Natural killer cell treated with Interleukin-12 subunit alpha and Interleukin-12 subunit beta and Interleukin-15 and Interleukin-18, amount 100 ng/mL, for 72 hours (primary cell): ENCODE measurements at places on chromosomes 1 and 21. TPM values are rescaled to one million over a fixed set of nuclear protein-coding genes. Genes with fewer than 3 reads are reported as not detected.

Gene AMY2B
- total RNA-seq: 4.2 TPM

Gene KTI12
- 17.6 TPM for total RNA-seq

Gene OR2M3
- total RNA-seq: not detected

Gene SLC1A7
- 0.29 TPM for total RNA-seq

Gene PPIAL4G
- 0.24 TPM for total RNA-seq

Gene DTL
- 90.3 TPM for total RNA-seq

Gene CELA2B
- not detected for total RNA-seq

Gene PLXNA2
- total RNA-seq: 1.1 TPM

Gene SELE
- total RNA-seq: not detected

Gene DYNLT5
- total RNA-seq: not detected

Gene CHRM3
- total RNA-seq: not detected

Gene CLCNKA
- total RNA-seq: not detected

Gene NBPF1
- total RNA-seq: 6.3 TPM

Gene TMEM51
- total RNA-seq: not detected

Gene MAGOH
- total RNA-seq: 65.4 TPM

Gene DRAXIN
- 29.3 TPM for total RNA-seq

Gene ZNF697
- 0.17 TPM for total RNA-seq

Gene OR2M5
- total RNA-seq: not detected

Gene KRTAP19-5
- total RNA-seq: not detected

Gene IL10RB
- total RNA-seq: 22.2 TPM

Gene RAB42
- not detected for total RNA-seq

Gene EPRS1
- total RNA-seq: 134 TPM

Gene PLA2G4A
- 0.45 TPM for total RNA-seq

Gene ERG
- not detected for total RNA-seq

Gene MNDA
- not detected for total RNA-seq

Gene NPHS2
- not detected for total RNA-seq

Gene FCAMR
- total RNA-seq: not detected

Gene MRPL9
- 161 TPM for total RNA-seq

Gene MYCL
- 0.33 TPM for total RNA-seq

Gene RNF223
- not detected for total RNA-seq

Gene RGS8
- not detected for total RNA-seq

Gene C1orf210
- total RNA-seq: not detected
